ENCODE measurements at places on chromosomes 2 and 18.

GRCh38 chr18:69763002-69763401 is 184.7 kb downstream of the CD226 start:
- no peak for DNase-seq

DNA sequence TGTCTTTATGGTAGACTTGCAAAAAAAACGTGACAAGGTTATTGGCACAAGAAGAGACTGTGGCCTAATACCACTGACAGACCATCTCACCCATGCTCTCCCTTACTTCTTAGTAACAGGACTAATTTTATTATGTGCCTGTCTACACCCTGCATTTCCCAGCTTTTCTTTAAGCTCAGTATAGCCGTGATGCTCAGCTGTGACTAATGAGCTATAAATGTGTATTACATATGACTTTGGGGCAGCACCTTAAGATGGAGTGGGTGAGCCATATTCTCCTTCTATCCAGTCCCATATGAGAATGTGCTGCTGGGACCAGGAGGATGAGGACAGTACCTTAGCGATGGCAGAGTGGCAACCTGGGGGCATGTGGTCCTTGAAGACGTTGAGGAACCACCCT is 293.5 kb downstream of the RNF144A start:
- no peak for DNase-seq

GRCh38 chr2:129885735-129886134 is 93.7 kb upstream of the RAB6C start:
- DNase-seq, result no peak

DNA sequence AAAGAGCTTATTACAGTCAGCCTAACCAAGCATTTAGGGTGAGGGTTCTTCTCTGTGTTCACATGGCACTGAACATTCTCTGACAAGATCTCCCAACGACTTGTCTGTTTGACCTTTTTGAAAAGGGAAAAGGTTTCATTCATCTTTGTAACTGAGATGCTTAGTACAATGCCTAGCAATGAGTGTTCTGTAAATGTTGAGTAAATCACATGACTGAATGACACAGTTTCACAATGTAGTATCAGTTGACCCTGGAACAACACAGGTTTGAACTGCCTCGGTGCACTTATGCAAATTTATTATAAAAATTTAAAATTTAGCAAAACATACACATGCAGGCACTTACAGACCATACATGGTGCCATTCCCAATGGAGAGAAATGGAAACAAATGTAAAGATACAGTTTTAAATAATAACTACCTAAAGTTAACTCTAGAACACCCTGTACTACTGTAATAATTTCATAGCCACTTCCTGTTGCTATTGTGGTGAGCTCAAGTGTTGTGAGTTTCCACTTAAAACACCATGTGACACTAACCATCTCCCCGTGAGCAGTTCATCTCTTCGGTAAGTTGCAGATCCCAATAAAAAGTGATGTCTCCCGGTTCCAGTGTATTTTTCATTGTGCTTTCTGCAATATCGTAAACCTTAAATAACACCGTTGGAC is 34.1 kb upstream of the VWC2L start:
- DNase-seq, result no peak

- DNase-seq, result no peak
Observed at GRCh38 chr2:7841751-7842150, 840.1 kb upstream of the ID2 start.

DNA sequence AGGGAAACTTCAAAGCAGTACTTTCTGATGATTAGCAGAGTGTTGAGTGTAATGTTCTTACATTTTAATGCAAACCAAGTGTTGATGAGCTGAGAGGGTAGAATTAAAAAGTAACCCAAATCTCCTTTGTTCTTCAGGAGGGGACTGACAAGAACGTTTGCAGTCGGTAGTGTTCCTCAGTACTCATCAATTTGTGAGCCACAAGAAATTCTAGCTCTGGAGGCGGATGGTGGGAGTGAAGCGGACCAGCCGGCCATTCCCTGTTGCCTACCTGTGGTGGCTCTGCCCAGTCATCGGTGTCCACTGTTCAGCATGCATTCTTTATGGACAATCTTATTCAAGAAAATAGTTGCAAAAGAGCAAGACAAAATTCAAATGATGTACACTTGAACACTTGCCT is 438.6 kb upstream of the POU3F3 start:
- no peak for DNase-seq

DNA sequence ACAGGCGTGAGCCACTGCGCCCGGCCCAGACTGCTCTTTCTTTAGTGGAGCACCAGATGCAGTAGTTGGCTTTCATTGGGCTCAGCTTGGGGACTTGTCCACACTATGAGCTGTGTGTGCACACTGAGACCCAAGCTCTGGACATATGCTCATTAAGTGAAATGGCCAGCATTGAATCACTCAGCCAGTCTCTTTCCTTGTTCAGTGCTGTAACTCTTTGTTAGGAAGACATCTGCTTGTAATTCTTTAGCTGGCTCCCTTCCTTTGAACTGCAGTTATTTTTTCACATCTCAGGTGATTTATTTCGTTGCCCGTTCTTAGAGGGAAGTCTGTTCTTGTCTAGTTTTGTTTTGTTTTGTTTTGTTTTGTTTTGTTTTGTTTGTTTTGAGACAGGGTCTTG is 70.5 kb downstream of the CAB39 start:
- no peak for DNase-seq

- DNase-seq, result no peak
Observed at GRCh38 chr2:98308068-98308467, 38.2 kb upstream of the CNGA3 start.

DNA sequence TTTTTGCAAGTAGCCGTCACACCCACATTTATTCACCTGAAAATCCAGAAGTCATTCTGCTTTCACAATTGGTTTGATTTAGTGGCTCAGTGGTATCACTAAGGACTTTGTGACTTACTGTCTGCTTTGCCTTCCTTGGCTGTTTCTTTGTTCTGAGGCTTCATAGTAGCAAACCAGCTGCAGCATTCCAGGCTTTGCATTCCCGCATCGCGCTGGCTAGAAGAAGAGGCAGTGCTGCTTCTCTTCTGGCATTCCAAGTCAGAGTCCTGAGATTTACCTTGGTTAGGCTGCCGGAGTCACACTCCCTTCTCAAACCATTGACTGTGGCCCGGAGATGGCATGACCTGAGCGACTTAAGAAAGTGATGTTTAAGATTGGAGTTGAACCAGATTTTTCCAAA is 35.1 kb downstream of the MYO1B start:
- DNase-seq, result no peak

- DNase-seq, result peak; percentile 47
Observed at GRCh38 chr2:230713331-230714135, 891 bp downstream of the CAB39 start.

DNA sequence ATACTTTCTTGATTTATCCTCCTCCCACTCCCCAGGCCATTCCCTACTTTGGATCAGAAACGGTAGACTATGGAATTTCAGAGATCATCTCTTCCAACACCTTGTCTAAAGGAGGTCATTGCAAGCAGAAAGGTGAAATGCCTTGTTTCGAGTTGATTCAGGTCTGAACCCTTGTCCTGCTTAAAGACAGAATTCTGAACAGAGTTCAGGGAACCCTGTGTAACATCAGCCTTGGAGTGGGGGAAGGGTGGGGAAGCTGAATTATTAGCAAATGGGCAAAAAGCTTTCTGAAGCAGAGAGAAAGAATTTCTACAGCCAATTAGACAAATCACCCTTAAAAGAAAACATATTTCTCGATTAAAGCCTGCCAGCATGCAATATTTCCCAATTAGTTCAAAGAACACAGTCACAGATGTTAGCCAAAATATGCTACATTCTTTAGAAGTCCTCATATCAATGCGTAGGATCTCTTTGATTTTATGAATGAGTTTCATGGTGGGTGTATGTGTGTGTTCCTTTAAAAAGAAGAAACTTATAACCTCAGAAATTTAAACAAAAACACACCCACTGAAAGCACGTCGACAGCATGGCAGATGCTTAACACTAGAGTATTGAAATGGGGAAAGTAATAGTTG is 353.1 kb downstream of the RND3 start:
- DNase-seq, result no peak

- no peak for DNase-seq
Observed at GRCh38 chr2:118232796-118233195, 144.5 kb downstream of the INSIG2 start.

- no peak for DNase-seq
Observed at GRCh38 chr18:31015715-31016434, 26.7 kb downstream of the DSC3 start.

DNA sequence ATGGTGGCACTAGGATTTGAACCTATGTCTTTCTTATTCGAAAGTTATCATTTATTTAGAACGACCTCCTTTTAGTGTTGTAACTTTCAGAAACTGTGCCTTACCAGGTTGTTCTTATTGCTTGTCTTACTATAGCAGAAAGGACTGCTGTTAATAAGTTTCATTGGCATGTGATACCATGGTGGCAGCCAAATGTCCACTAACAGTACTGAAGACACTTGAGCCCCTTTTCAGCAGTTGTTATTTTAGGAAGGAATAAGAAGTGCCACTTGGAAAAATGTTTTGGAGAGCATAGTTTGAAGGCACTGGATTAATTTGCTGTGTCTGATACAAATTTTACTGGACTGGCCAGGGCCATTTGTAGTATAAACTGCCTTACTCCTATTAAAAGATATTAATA is 37.7 kb downstream of the CEP192 start:
- no peak for DNase-seq

DNA sequence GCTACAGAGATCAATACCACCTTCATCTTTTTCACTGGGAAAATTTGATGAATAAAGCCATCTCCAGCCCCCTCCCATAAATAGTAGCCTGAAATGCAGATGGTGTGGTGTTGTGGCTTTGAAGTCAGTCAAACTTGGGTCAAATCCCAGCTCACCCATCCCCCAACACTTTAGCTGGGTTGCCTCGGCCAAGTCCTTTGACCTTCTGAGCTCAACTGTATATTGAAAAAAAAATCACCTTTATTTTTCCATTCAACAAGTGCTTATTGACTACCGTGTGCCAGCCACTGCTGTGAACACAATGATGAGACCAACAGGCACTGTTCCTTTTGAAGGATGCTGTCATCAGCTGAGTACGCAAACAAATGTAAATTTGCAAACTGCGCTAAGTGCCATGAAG is 35.1 kb upstream of the NTSR2 start:
- DNase-seq, result no peak

DNA sequence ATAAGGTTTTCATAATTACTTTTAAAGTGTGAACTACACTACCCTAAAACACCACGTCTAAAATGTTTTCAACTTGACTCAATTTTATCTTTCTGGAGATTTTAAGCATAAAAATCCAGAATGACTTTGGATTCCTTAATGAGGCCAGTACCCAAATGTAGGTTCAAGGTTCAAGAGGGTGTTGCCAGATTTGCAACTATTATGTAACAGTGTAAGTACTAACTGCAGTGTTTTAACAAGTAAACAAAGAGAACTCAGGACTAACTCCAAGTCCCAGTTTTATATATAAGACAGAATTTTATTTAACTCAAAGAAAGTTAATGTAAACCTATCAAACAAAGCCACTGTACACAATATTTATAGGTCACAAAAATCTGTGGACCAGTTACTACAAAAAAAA is 5.7 kb downstream of the HIBCH start:
- DNase-seq, result no peak

DNA sequence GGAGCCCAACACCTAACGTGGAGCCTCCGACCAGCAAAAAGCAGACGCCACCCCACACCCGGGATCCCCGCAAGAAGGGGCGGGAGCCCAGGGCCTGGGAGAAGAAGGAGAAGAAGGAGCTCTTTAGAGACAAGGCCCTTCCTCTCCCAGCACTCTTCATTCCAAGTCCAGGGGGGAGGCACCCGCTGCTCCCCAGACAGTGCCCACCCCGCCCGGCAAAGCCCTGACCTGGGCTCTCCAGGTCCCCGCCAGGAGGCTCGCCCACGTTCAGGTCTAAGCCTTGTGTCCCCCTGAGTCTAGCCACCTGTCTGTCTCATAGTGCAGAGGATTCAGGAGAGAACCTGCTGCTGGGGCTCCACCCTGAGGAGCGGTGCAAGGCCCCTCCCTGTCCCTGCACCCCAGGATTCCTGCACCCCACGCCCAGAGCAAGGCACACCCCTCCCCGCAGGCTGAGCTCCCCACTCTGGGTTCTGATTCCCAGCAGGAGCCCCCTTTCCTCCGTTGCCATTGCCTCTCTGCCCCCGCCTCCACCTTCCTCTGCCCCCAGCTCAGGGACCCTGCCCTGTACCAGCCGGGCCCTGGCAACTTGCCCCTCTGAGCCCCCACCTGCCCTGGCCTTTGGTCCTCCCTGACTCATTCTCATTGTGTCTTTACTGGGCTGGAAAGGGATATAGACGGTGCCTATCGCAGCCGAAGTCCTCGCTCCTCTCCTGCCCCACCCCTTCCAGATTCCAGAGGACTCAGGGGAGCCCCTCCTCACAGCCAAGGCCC is 33.5 kb upstream of the GPC1 start:
- DNase-seq, result no peak

DNA sequence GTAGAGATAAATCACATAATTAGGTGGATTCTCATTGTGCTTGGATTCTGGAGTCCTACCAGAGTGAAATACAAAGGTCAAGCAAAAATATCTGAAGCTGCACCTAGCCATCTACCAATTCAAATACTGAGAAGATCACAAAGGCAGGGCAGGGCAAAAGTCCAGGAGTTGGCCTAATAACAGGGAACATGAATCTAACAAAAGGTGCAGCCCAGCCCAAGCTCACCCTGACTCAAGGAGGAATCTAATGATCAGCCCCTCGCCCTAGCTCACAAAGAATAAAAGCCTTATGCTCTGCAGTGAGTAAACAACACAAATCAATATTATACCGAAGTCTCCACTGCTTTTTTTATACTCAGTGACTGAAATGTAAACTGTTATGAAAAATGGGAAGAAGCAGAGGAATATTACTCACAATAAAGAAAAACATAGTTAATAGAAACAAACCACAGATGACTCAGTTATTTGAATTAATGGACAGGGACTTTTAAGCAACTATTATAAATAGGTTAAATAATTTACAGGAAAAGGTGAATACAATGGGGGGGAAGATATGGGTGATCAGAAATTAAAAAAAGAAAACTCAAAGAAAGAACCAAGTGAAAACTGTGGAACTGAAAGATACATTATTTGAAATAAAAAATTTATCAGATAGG is 49.5 kb downstream of the ANTXR1 start:
- DNase-seq, result no peak

- no peak for DNase-seq
Observed at GRCh38 chr18:55100817-55101457, 141.7 kb upstream of the CCDC68 start.

- no peak for DNase-seq
Observed at GRCh38 chr2:43105586-43106558, 120.5 kb downstream of the ZFP36L2 start.

GRCh38 chr2:231241755-231242507 is 43.5 kb downstream of the ARMC9 start:
- no peak for DNase-seq
